ENCODE measurements at places on chromosomes 11 and 22. TPM values are rescaled to one million over a fixed set of nuclear protein-coding genes. Genes with fewer than 3 reads are reported as not detected.

GRCh38 chr11:60858731-60859464, 3.1 kb upstream of the PTGDR2 start:
- DNase-seq = no peak

- no peak for DNase-seq
Observed at GRCh38 chr11:77517753-77518152, 43.9 kb upstream of the PAK1 start.

The CDC45 gene
- 38.8 TPM for total RNA-seq

GRCh38 chr11:125871391-125872137, 15.9 kb upstream of the HYLS1 start:
- DNase-seq = peak; percentile 69

The KCNQ1 gene
- total RNA-seq = 24.2 TPM

The EMID1 gene
- total RNA-seq = 7.5 TPM

DNA sequence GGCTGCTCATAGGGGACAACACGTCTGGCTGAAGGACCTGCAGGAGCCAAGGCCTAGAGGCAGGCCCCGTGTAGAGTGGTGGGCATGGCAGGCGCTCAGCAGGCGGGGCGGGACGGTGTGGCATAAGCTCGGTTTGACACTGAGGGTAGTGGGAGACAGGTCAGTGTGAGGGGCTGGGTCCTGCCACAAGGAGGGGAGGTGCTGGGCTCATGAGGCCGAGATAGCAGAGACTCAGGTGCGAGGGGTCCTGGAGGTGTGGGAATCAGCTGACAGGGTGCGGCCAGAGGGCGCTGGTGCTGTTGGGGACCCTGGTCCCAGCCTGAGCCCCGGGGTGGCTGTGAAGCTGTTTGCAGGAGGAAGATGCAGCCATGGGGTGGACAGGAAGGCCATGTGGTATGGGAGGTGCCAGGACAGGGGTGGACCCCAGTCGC, 6.7 kb downstream of the SLC22A12 start:
- no peak for DNase-seq

DNA sequence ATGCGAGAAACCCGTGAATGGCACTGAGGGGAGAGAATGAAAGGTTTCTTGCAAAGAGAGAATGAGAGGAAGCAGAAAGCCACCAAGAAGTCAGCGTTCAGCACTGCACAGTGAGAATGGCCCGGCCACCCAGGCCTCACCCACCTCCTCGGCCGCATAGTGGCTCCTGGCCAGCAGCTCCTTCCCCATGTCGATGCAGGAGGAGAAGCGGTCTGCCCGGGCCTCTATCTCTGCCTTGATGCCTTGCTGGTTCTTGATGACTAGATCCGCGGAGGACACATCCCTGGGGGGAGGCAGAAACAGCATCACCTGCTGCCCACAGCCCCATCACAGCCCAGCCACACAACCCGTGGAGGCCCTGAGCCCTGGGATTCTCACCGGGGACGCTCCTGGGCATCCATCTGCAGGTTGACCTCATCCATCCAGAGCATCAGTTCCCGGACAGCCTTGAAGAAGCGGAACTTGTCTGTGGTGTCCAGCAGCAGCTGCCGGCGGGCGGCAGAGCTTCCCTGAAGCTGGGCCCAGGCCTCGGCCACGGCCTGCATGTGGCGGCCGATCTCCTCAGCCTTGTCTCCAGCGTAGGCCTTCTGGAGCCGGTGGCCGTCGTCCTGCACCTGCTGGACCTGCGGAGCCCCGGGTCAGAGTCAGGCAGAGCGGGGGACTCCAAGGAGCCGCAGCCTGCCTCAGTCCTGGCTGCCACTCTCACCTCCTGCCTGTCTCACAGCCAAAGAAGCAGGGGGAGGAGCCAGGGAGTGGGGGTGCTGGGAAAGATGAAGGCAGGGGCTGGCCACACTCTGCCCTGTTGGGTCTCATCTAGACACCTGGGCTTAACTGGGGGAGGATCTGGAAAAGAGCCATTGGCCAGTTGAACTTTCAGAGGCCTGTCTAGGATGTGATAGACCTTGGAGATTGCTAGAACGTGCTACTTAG, 12.2 kb upstream of the RBM4B start:
- no peak for DNase-seq

DNA sequence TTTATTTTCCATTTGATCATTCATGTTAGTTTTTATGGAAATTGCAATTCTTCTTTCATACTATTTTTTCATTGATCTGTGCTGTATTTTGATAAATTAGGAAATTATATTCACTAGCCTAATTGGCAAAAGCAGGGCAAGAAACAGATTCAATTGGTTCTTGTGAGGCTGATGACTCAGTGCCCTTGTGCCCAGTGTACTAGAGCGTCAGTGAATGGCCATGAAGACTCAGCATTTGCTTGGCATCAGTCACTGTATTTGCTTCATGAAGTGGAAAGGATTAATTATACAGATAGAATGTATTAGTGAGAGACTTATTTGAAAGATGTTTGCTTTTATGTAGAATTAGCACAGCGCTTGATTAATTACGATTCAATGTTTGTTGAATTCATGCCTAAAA, 31.8 kb downstream of the MRGPRX1 start:
- no peak for DNase-seq

GRCh38 chr11:86748296-86748695, 52.0 kb upstream of the PRSS23 start:
- DNase-seq = no peak

GRCh38 chr11:117986981-117987574, 884 bp downstream of the IL10RA start:
- no peak for DNase-seq

DNA sequence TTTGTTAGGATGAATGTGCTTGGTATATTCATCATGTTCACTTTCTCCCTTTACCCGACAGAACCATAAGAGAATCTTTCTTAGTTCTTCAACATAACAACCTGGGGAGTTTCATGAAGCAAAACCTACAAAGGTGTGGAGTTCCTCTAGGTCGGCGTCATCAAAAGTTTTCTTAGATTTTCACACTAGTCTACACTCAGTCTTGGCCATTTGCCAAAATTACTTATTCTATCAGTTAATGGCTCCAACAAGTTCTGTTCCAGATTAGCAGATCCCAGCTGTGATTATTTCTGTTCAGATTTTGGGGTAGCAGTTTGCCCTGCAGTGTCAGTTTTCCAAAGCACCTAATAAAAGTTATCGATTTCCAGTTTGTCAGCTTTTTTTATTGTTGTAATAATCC, 935.8 kb upstream of the RAG2 start:
- no peak for DNase-seq

GRCh38 chr22:27918341-27919221, 475 bp downstream of the PITPNB start:
- DNase-seq = peak; percentile 65
